ENCODE measurements at places on chromosomes 6 and 20.

- DNase-seq, result no peak
These were observed 181.0 kb upstream of the MYLIP start for GRCh38 chr6:15947923-15948322.

DNA sequence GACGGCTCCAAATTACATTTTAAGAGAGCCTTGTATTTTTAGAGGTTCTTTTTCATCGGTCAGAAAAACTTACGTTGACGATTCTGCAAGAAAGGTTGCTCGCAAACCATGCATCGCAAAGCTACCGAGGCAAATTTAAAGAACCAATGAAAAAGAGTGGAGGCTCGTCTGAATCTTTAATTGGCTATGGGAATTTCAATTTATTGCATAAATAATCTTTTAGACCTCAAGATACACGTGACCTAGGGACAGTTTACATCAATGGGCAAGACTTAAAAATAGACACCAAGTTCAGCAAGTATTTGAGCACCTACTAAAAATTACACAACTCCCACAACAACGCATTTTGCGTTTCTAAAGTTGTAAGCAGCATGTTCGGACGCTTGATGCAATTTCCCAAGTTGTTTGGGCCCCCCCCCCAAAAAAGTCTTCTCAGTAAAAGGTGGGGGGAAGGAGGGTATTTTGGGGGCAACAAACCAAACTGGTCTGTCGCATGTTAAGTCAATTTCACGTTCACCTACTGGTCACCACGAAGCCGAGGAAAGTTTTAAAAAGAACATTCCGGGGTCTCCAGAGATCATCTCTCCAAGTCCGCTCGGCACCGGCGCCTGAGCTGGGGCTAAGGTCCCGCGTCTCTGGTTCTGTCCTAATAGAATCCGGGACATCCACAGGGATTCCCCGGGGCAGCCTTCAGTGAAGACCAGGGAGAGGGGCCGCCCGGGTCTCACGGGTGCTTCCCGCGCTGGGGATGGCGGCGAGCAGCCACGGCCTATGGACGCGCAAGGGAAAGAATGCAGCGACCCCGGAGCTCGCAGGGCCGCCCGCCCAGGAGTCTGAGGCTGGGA is 851 bp downstream of the SNX5 start:
- no peak for DNase-seq

DNA sequence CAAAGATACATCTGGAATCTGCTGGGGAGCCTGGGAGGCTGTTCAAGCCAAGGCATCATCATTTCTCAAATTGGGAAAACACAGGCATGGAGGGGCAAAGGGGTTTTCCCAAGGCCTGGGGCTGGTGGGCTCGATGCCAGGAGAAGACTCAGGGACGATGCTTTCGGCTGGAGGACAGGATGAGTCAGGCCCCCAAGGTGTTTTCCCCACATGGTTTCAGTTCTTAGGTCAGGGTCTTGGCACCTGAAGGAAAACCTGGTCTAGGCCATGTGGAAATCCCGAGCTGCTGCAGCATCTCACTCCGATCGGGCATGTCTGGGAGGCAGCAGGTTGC is 348.1 kb downstream of the CDC5L start:
- DNase-seq, result no peak

GRCh38 chr6:14638906-14639761 is 521.6 kb downstream of the CD83 start:
- DNase-seq, result peak; percentile 61

GRCh38 chr6:41756354-41756753 is 9.2 kb upstream of the PGC start:
- DNase-seq, result no peak

DNA sequence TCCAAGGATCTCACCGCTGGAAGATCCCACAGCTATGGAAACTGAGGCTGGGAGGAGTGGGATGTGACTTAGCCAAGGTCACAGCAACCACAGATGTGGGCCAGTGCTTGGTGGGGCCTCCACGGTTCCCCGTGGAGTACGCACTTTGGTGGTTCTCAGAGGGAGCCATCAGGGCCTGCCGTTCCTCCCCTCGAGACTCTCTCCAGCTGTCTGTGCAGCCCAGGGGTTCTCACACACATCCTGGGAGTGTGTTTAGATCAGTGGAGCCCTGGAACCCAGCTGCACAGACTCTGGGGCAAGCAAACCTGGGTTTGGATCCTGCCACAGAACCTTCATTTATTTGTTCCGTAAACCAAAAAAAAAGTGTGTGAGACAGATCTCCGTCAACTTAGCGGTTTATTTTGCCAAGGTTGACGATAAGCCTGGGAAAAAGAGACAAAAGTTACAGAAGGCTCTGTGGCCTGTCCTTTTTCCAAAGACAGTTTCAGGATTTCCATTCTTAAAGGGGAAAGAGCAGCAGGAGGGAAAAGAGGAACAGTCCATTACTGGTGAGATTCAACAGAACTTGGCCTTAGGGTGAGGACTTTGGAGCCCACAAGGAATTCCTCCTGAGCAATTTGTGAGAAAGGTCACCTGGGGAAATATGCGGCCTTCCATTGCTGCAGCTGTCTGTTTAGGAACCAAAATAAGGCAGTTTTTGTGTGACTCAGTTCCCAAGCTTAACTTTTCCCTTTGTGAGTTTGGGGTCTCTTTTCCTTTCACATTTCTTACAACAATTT is 13.6 kb upstream of the MYMX start:
- no peak for DNase-seq

DNA sequence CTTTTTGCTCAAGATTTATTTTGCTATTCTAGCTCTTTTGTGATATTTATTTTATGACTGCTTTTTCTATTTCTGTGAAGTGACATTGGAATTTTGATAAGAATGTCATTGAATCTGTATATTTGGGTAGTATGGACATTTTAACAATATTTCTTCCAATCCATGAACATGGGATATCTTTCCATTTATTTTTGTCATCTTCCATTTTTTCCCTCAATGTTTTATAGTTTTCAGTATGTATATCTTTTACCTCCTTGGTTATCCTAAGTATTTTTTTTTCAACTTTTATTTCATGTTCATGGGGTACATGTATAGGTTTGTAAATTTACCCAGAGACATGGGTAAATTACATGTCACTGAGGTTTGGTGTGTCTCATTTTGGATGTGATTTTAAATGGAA is 74.1 kb upstream of the PREP start:
- no peak for DNase-seq
